ENCODE measurements at places on chromosomes 2 and 18.

DNA sequence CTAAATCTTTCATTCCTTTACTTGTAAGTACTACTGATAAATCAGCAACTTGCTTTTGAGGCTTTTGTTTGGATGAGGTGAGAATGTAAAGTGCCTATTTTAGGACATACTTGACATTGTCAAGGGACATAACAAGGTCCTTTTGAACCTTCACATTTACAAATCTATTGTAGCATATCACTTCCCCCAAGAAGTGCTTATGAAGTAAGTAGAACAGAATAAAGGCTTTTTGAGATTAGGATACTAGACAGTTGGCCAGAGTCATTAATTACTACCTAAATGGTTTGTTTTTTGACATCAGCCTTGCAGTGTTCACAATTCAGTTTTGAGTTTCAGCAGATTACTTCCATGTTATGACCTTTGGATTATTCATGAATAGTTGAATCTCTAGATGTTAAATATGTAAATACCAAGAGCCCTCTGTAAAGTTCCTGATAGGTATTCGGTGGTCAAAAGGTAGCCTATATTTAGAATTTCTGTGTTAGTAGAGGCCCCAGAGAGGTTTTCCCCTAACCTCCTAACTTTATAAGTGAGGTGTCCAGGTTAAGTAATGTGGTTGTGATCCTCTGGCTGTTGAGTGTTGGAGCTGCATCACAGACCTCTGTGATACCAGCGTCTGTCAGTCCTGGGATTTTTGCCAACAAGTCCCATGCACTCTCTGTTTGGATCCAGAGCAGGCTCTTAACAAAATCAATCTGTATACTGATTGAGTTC lies 67.2 kb downstream of the LCLAT1 start:
- no peak for DNase-seq

DNA sequence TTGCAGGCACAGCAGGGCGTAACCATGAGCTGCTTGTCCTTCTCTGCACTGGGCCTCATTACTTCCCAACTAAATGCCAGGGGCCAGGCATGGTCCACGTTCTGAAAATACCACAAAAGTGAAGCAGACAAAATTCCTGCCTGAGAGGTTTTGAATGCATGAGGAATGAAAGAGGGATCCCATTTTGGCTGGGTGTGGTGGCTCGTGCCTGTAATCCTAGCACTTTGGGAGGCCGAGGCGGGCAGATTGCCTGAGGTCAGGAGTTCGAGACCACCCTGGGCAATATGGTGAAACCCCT lies 139.5 kb downstream of the MBP start:
- no peak for DNase-seq

DNA sequence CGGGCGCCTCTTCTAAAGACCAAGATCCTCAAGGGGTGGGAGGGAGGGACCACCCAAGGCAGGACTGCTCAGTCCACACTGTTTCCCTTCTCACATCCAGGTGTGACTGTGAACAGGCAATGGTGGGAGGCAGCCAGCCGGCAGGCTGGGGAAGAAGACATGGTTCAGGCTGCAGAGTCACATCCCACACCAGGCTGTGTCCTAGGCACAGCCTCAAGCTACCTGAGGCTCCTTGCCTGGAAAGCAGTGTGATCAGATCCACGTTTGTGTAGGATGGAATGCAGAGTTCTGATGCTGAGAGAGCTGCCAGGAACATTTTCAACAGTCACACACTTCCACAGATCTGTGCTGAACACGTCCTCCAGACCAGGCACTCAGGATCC lies 16.4 kb downstream of the SLC66A2 start:
- no peak for DNase-seq

DNA sequence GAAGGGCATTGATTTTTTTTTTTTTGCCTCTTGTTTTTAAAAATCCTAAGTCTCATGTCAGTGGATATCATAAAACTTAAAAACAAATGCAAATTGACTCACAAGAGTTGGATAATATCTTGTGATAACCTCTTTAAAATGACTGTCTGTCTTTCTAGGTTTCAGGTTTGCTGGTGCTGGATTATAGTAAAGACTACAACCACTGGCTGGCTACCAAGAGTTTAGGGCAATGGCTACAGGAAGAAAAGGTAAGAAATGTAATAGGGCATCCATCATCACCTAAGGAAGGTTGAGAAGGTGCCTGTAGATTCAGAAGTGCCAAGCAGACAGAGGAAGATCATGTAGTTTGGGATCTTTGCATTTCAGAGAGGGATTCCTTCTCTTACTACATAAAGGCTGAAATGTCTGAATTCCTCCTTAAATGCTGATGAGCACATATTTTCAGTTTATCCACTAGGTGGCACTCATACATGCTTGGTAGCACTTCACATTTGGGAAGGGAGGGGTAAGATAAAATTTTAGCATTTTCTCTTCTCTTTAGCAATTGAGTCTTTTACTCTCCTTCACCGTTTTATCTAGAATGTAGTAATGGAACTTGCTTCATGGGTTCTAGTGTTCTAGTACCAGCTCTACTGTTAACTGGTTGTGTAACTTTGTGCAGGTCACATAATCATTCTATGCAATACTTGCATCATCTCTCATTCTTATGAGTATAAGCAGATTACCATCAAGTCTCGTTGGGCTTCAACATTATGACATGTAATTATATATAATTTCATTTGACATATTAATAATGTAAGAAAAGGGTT lies 21.1 kb downstream of the CPS1 start:
- DNase-seq: no peak

DNA sequence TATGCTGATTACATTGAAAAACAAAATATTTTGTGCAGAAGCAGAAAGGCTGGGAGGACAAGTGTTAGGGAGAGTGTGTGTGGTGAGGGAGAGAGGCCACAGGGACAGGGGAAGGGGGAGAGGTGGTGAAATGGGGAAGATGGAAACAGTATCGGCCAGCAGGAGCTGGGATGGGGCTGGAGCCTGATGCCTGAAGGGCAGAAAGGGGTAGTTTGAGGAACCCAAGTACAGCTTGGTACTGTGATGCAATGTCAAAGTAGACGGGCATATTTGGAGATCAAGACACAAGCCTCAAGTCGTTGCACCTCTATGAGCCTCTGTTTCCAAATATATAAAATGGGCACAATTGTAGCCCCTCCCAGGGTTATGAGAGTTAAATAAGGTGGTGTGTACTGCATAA lies 152.1 kb downstream of the LPIN1 start:
- no peak for DNase-seq

- DNase-seq: no peak
Observed at GRCh38 chr2:195451160-195451559, 205.9 kb upstream of the SLC39A10 start.

- no peak for DNase-seq
Observed at GRCh38 chr2:11145350-11145749, 9.9 kb upstream of the SLC66A3 start.

GRCh38 chr18:25077944-25078723 lies 273.8 kb downstream of the ZNF521 start:
- no peak for DNase-seq

- no peak for DNase-seq
Observed at GRCh38 chr2:232322560-232323327, 55.8 kb upstream of the ALPP start.

- DNase-seq: no peak
Observed at GRCh38 chr2:71492112-71492511, 38.8 kb downstream of the DYSF start.

DNA sequence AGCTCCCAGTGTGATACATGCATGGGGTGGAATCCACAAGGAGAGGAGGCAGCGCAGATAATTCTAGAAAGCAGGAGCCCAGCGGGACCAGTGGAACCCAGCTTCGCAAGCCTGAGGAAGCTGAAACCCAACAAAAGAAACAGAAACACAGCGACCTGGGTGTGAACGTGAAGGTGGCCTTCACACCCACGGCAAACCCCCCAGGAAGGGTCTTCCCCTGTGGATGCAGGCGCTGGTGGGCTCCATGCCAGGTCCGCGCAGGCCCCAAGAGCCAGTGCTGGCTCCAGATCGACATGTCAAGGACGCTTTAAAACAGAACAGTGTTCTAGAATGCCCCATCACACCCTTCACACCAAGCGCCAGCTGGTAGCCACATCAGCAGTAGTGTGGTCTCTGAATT lies 22.1 kb downstream of the KIF1A start:
- no peak for DNase-seq

GRCh38 chr2:35891528-35891927 lies 464.1 kb upstream of the CRIM1 start:
- DNase-seq: no peak

DNA sequence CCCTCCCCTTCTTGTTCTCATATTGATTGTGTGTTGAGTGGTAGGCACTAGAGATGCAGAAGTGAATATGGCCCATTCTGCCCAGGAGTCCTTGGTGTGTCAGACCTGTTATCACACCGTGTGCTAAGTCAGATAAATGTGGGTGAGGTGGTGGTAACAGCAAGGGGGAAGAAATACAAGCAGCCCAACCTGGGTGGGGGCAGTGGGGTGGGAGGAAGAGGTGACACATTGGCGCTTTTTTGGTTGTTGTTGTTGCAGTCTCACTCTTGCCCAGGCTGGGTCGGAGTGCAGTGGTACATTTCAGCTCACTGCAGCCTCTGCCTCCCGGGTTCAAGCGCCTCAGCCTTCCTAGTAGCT lies 12.8 kb downstream of the B3GNT2 start:
- no peak for DNase-seq

GRCh38 chr2:29420999-29421782 lies 306.0 kb downstream of the CLIP4 start:
- no peak for DNase-seq

- no peak for DNase-seq
Observed at GRCh38 chr2:45743531-45744396, 92.3 kb downstream of the PRKCE start.

DNA sequence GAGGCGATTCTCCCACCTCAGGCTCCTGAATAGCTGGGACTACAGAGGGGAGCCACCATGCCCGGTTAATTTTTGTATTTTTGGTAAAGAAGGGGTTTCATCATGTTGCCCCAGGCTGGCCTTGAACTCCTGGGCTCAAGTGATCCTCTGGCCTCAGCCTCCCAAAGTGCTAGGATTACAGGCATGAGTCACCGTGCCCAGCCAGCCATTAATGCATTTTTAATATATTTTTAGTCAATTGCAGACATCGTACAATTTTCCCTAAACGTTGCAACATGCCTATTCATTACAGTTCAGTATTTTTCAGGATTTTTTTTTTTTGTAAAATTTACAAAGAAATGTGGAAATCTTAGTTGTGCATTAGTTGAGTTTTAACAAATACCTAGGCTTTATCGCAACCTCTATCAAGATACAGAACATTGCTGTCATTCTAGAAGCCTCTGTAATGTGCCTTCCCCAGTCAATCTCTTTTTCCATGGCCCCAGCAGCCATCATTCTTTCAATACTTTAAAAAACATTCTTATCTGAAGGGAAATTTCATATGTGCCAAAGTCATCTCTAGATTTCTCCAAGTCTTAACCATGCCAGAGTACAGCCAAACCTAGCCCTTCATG lies 14.7 kb downstream of the NABP1 start:
- no peak for DNase-seq

DNA sequence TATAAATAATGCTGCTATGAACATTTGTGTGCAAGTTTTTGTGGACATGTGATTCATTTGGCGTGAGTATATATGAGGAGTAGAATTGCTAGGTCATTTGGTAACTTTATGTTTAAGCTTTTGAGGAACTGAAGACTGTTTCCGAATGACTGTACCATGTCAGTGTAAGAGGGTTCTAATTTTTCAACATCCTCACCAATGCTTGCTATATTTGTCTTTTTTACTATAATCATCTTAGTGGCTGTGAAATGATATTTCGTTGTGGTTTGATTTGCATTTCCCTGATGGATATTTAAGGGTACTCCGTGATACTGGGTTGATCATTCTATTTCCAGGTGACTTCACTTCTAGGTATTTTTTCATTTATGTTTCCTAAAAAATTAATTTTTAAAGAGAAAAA lies 241.1 kb downstream of the BCL2 start:
- no peak for DNase-seq

DNA sequence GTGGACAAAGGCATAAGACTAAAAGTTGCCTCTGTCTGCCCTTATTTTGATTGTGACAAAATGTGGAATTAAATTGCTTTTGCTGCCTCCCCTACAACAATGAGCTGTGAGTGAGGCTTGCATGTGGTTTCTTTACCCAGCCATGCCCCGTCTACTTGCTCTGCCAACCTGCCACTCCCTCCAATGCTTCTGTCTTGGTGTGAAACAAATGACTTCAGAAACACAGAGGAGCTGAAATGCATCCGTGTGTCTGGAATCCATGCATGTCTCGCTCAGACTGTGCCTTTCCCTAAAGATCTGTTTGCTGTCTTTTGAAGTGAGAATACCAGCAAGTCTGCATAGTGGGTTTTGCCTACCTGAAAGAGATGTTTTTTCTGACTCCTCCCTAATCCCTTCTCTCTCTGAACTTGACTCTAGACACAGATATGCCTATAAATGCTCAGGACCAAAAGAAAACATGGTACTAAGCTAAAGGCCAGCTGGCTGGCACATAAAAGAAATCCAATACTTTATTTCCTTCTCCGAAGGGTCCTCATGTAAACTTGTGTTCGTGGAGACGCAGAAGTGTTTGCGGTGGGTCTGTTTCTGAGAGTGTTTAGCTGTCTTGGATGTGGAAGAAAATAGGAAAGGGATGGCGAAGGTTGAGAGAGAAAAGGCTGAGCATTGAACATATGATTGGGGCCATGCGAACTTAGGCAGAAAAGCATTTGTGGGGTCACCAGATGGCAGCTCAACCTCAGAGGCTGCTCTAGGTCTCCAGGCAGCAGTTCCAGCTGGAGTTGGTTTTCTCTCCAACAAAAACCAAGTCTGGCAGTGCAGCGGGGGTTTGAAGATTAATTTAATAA lies 120.5 kb downstream of the CCBE1 start:
- DNase-seq: no peak
